ENCODE measurements at places on chromosomes 2 and 18.

DNA sequence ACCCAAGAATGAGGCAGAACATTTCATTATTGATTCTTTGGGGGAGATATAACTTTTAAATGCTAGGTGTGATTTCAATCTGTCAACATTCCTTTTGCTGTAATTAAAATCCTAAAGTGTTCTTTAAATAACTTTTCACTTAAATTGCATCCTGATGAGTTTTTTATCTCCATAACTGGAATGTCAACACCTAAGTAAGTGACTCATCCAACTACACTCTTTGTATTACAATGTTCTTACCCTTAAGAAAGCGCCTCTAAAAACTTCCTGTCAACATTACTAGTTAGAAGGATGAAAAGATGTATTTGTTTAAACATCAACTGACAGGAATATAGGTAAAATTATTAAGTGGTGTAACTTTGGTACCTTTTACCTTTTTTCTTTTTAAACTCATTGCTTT, 1657.0 kb downstream of the LRP1B start:
- DNase-seq, result no peak

DNA sequence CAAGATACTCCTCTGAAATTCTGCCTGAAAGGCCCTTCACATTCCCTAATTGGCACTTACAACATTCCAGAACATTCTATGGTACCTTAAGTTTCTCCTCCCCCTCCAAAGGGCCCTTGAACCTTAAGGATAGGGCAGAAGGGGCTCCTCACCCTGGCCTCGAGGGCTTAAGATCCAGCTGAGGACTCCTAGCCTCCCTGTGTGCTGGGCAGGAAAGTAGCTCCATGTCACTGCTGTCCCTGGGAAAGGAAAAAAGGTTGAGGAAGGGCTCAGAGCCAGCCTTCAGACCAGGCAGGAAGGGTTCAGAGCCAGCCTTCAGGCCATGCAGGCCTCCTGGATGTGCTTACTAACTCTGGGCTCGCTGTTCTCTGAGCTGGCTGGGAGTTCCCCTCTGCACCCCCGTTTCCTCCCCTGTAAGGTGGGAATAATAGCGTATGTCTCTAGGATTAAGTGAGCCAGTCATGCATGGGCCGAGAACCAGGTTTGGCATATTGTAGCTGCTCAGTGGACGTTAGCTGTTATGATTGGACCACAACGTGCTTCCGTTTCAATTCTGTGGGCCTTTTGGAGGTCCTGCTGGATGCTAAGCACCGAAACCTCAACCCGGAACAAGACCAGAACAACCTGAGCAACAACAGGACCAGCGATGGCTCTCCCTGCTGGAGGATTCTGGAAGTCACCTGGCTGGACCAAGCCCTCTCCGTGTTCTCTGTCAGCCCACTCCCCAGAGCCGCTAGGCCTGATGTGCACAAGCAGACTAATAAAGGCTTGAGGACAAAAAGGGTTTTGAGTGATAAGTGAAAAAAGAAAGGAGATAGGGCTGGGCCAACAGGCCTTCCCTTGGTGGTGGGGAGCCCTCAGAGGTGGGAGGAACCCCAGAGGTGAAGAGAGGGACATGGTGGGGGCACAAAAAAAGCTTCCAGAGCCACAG, 1.0 kb upstream of the B3GNT7 start:
- DNase-seq, result no peak

DNA sequence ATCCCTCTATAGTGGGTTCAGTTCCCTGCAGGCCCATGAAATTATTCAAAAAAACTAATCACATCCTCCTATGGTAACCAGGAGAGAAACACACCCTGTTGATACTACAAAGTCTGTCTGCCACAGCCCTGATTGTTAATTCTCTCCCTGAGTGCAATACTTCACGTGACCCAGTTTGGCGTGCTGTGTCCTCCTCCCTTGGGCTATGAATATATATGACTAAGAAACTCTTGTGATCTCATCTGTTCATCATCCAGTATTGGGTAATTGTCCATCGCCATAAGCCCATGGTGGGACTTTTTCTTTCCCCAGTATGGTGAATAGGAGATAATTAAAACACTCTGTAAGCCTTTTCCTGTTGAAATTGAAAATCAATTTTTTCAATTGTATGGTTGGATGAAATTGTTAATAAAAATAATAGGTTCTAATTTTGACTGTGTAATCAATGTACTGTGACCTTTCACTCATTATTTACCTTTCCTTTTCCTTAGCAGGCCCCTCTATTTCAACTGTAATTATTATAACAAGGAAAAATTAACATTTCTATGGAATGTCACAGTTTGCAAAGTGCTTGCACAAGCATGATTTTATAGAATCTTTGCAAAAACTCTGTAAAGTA, 1822.6 kb downstream of the SUCLG1 start:
- DNase-seq, result no peak

DNA sequence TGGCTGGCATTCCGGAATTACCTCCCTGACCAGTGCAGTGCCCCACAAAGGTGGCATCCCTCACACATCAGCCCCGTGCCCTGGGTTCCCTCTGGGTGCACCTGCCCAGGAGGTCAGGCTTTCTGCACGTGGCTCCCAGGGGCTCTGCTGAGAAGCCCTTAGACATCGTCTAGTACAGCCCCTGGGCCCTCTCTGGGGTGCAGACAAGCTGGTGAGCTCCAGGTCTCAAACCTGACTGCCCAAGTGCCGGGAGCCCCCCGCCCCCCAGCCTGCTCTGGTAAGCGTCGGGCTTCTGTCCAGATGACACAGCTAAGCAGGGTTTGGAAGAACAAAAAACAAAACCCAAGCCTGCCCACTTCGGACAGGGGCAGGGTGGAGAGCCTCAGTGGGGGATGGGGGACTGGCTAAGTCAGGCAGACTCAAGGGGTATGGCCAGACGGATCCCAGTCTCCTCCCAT, 20.2 kb downstream of the TWIST2 start:
- no peak for DNase-seq

GRCh38 chr2:40352703-40353099, 99.2 kb downstream of the SLC8A1 start:
- DNase-seq, result no peak

- no peak for DNase-seq
These were observed 86.2 kb downstream of the RRM2 start for GRCh38 chr2:10208736-10209135.

- DNase-seq, result no peak
These were observed 23.7 kb upstream of the MYO5B start for GRCh38 chr18:50218432-50219197.

DNA sequence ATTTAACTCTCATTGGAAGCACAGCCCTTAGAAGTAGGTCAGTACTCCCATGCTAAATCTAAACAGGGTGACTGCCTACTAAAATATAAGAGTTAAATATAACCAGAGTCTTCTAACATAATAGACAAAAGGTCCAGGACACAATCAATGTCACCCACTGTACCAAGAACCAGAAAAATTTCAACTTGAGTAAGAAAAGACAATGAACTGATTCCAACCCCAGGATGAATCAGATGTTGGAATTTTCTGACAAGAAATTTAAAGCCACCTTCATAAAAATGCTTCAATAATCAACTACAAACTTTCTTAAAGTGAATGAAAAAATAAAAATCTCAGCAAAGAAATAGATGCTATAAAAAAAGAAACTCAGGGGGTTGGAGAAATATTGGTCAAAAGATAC, 71.3 kb upstream of the NPAS2 start:
- DNase-seq, result no peak

DNA sequence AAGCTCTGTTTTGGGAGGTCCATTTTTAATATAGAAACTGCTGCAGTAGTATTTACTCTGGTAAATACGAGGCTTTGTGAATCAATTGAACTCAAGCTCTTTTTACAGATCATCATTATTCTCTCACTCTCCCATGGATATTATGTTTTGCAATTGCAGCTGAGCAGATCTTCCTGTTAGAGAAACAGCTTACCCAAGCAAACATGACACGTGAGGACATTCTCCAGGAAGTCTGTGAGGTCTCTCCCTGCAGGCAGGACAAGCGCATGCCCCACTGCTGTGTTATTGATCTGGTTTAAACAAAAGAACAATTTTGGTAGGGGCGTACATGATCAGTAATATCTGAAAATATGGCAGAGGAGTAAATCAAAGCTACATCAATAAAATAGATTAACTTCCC, 72.1 kb downstream of the COL6A3 start:
- DNase-seq, result no peak

- no peak for DNase-seq
These were observed 1.9 kb downstream of the NTSR2 start for GRCh38 chr2:11667866-11668637.

DNA sequence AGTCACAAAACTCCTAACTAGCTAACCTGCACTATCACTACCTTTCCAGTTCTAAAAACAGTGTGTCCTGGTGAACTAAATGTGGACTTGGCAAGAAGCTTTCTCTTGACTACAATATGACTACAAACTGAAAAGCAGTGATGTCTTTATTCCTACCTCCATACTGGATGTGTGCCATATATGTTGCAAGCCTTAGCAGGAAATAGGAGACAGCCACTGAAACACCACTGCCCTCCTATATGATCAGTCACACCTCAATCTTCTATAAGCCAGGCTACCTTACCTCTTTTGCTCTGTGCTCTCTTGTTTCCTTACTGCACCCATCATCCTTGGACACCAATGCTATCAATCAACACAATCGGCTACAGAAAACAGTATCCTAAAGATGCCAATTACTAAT, 34.1 kb downstream of the SS18 start:
- no peak for DNase-seq

DNA sequence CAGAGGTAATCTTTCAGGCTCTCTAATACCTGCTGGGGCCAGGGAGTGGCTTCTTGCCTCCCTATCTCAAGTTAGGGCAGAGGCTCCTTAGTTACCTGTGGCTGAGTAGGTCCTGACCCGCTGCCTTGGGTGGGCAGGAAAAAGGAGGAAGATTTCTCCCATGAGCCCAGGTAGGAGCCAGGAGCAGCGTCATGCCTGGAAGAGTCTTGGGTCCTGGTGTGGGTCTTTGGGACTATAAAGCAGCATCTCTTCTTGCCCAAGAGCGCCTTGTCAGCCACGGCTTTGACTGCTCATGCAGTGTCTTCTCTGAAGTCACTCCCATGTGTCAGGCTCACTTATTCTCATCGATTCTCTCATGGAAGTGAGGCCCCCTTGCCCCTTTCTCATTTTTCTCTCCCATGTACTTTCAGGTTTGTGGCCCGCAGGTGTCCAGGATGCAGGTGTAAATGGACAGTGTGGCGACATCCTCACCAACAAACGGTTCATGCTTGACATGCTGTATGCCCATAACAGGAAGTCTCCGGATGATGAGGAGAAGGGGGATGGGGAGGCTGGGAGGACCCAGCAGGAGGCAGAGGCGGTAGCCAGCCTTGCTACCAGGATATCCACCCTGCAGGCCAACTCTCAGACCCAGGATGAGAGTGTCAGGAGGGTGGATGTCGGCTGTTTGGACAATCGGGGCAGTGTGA, 111.2 kb downstream of the TPGS2 start:
- no peak for DNase-seq

GRCh38 chr18:44823286-44823685, 142.6 kb downstream of the SETBP1 start:
- no peak for DNase-seq

- no peak for DNase-seq
These were observed 311.3 kb downstream of the ARHGAP15 start for GRCh38 chr2:143440411-143441012.

DNA sequence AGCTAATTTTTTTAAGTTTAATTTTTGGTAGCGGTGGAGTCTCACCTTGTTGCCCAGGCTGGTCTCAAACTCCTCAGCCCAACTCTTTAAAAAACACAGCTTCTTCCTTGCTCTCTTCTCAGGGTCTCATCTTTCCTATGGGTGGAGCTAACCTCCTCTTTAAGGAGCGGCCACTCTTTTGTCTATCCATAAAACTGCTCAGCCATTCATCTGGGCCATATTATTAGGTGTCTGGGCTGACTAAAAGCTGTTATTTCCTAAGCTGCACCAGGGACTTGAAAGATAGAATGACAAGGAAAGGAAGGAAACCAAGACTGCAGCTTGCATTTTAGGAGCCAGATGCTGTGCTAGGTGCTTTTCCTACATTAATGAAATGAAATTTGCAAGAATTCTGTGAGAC, 35.8 kb upstream of the THOC1 start:
- no peak for DNase-seq

GRCh38 chr18:68397241-68398035, 317.5 kb downstream of the TMX3 start:
- DNase-seq, result no peak

DNA sequence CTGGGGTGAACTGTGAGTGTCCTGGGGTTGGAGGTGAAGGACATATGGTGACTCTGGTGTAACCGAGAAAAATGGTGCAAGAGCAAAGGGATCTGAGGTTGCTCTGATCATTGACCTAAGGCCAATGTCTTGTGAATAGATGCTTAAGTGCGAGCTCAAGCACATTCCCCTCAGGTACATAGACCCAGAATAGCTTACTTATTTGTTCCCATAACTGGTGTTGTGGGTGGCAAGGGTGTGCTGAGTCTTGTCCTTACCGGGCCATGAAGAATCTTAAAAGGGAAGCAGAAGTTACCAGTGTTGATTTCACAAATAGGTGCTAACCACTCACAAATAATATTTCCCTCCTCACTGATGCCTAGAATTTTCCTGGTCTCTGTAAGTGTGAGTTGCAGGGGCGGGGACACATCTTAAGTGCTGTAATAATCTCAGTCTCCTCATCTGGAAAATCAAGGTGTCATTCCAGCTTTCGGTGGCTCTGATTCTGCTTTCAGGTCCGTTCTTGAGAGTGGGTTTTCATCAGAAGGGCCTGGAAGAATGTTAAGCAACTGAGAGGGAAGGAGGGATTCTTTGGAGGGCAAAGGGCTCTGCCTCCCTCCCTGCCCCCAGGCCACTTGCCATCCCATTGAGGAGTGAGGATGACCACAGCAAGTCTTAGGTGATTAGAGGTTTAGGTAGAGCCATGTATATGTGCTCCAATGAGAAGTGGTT, 54.9 kb downstream of the LIPG start:
- DNase-seq, result no peak

GRCh38 chr2:26412091-26412673, 10.5 kb downstream of the DRC1 start:
- no peak for DNase-seq

All from occipital lobe (tissue), 3 donors.